ENCODE measurements at places on chromosomes 7 and 10. TPM values are rescaled to one million over a fixed set of nuclear protein-coding genes. Genes with fewer than 3 reads are reported as not detected.

LOXL4 gene
- 0.03 TPM for polyA plus RNA-seq

MMD2 gene
- polyA plus RNA-seq, result not detected

SFTPA1 gene
- polyA plus RNA-seq, result not detected

VWDE gene
- 0.09 TPM for polyA plus RNA-seq

DNA sequence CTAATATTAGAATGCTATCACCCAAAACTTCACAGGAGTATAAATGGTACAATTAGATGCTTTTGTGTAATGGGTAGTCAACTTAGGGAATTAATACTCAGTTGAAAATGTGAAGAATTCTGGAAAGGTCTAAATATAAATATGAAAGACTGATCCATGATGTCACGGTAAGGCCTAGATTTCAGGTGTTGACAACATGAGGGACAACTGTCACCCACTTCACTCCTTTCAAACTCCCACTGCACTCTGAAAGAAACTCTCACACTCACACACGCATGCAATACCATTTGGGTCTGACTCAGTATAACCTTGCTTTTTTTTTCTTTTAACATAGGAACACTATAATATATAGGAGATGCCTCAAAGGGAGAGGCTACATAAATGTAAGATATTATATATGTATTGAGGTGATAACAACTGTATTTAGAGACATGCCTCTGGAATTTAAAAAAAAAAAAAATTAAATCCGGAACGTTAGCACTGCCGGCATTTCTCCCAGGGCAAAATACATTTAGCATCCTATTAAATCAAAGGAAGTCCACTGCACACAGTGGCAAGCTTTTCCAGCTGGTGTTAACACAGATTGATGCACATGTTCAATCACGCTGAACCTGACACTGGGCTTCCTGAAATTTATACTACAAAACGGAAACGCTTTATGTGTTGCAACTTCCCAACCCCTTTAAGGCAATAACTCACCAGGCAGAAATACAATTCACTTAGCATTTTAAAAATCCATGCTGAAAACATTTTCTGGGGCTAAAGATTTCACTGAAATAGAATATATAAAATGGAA is 74.9 kb downstream of the RSU1 start:
- DNase-seq, result peak; percentile 35

POLR2J2 gene
- polyA plus RNA-seq, result 2.9 TPM

Data from foreskin keratinocyte (primary cell).